ENCODE measurements at places on chromosomes 7 and 10. TPM values are rescaled to one million over a fixed set of nuclear protein-coding genes. Genes with fewer than 3 reads are reported as not detected.

ANXA8 gene
- total RNA-seq = 4.1 TPM

- DNase-seq = no peak
Measured at GRCh38 chr7:30931929-30932540, 20.4 kb downstream of the AQP1 start.

DNA sequence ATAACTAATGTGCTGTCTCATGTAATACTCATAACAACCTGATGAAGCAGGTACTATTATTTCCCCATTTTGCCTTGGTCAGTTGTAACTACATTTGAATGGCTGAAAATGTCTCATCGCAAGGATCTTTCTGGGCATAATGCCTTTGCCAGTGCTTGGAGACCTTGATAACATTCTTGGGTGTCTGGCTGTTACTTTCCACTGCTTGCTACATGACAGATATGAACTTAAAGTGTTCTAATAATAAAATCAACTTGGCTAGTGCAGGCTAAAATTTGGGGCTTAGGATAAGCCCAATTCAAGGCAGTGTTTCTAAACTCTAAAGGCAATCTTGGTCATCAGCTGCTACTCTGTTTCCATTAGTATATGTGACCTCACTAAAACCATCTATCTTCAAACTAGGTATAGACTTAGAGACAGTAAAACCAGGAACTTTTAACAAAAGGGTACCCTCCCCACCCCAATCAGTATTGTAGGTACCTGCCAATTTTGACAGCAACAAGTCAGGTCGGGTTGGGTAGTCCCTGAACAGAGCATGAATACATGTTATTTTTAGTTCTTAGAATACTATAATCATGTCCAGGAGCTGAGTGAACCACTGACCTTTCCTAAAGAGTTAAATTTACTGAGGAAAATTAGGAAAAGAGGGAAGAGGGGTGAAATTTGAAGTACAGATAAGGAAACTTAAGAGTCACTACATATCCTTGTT lies 68.2 kb upstream of the AHR start:
- no peak for DNase-seq

GRCh38 chr10:62019685-62020359 lies 118.3 kb downstream of the ARID5B start:
- DNase-seq = no peak

DCLRE1C gene
- total RNA-seq = 3.9 TPM

DGKI gene
- 19.1 TPM for total RNA-seq

DHTKD1 gene
- total RNA-seq = 14.2 TPM

Measured in left cardiac atrium (tissue), 4 donors.